ENCODE measurements at places on chromosomes 11 and 22.
A peak's percentile ranks its signal among the peaks of the same experiment; 100 is the strongest.

GRCh38 chr11:11533751-11534150 lies 88.1 kb downstream of the GALNT18 start:
- DNase-seq: no peak

DNA sequence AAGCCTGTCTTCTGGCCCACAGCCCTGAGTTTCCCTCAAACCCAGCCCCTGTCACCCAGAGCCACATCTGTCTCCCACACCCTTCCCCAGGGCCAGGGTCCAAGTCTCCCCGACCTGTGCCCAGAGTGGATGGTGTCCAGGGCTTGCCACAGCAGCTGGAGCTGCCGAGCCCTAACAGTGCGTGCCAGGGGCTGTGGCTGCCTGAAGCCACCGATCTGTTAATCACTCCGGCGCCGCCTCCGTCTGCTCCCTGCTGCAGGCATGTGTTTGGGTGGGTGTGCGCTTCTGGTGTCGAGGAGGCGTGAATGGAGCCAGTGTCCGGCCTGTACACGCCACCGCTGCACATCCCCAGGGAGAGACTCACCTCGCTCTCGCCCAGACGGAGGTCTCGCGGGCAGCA lies 26.1 kb downstream of the SHISAL1 start:
- peak; percentile 42 for DNase-seq

GRCh38 chr11:111387363-111387762 lies 8.3 kb upstream of the POU2AF1 start:
- no peak for DNase-seq

GRCh38 chr11:111707039-111707690 lies 59.0 kb downstream of the PPP2R1B start:
- DNase-seq: peak; percentile 74

GRCh38 chr22:22498267-22498666 lies 10.3 kb downstream of the ZNF280B start:
- no peak for DNase-seq

DNA sequence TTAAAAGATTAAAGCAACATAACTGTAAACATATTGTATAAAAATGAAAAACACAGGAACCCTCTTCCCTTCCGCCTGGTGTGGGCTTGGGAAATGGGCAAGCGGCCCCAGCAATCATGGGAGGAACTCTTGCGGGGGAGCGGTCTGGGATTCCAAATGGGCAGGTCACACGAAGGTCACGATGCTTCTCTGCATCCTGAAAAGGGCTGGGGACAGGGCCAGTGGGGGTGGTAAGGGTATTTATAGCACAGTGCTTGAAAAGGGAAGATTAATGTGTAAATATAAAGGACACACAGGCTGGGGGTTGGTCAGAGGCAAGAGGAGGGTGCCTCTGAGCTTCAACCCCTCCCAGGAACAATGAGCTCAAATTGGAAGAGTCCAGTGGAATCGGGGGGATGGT lies 46.9 kb upstream of the OR4B1 start:
- peak; percentile 42 for DNase-seq

GRCh38 chr11:25943777-25944661 lies 387.9 kb upstream of the ANO3 start:
- no peak for DNase-seq

Measured in EH (cell line).